ENCODE measurements at places on chromosomes 13 and 19.

GRCh38 chr19:23993440-23993839 is 78.8 kb downstream of the ZNF726 start:
- no peak for DNase-seq

GRCh38 chr13:23025864-23026608 is 154.7 kb upstream of the SGCG start:
- no peak for DNase-seq

- DNase-seq, result no peak
Observed at GRCh38 chr13:113321546-113321945, 24.5 kb downstream of the LAMP1 start.

GRCh38 chr13:105957769-105958438 is 577.6 kb downstream of the EFNB2 start:
- no peak for DNase-seq

- no peak for DNase-seq
Observed at GRCh38 chr19:1728816-1729567, 24.3 kb upstream of the ONECUT3 start.

DNA sequence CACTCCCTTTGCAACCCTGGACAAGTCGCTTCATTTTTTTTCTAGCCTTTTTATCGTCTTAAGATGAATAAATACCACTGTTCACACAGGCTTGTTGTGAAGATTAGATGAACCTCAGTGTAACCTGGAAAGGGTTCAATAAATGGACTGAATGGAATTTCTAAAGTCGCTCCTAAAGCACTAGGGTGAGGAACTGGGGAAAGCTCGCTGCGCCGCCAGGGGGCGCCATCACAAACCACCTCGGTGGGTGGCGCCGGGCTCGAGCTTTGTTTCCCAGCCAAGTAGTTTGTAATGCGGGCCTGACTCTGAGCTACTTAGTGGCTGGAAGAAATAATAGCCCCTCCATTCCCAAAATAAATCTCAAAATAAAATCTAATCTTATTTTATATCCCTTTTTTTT is 2.2 kb upstream of the CEACAM6 start:
- peak; percentile 63 for DNase-seq

GRCh38 chr19:48678201-48678600 is 5.4 kb upstream of the NTN5 start:
- DNase-seq, result no peak

DNA sequence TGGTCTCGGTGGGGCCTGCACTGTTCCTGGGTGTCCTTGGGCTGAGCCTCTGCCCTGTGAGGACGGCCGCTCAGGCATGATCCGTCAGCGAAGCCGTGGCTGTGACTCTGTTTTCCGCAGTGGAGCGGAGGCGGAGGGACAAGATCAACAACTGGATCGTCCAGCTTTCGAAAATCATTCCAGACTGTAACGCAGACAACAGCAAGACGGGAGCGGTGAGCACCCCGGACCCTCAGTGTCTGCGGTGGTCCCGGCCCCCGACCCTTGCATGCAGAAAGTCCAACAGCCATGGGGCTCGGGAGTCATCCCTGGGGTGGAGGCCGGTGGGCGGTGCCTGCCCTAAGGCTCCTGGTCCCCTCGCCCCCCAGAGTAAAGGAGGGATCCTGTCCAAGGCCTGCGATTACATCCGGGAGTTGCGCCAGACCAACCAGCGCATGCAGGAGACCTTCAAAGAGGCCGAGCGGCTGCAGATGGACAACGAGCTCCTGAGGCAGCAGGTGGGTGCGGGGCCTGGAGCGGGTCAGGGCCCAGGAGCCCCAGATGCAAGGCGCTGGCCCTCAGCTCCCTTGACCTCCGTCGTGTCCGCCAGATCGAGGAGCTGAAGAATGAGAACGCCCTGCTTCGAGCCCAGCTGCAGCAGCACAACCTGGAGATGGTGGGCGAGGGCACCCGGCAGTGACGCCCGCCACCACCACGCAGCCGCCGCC is 3.6 kb upstream of the HAMP start:
- no peak for DNase-seq
